ENCODE measurements at places on chromosomes 6 and 20. TPM values are rescaled to one million over a fixed set of nuclear protein-coding genes. Genes with fewer than 3 reads are reported as not detected.

DNA sequence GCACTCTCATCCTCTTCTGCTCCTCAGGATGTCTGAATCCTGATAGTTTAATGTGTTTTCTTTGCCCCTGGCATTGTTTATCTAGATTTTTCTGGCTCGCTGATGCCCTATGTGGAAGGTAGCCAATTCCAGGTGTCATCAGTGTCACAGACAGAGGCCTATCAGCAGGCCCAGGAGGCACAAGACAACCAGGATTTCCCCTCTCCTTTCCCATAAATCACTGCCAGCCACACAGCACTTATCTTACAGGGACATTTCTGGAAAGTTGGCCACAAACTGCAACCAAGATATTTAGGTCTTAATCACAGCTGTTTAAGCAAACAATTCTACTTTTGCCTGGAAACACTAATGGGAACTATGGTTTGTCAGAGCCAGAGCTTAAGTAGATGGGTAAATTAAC is 28.1 kb downstream of the ADGRF5 start:
- no peak for DNase-seq

DNA sequence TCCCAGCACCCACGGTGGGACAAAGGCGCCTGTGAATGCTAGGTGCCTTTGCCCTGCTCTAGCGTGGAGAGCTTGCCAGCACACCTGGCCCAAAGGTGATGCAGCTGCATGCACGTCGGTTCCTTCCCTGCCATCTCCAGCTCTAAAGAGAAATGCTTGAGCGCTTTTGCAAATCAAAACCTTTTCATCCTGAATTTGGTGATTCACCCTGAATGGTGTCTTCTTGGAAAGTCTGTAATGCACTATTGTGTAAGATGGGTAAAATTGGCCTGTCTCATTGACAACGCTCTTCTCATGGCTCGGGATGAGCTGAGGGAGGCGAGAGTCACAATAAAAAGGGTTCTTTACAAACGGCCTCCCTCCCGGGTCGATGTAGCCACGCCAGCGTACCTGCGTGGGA is 103.1 kb upstream of the ID4 start:
- no peak for DNase-seq

Gene TRDN
- polyA plus RNA-seq = 1.2 TPM

DNA sequence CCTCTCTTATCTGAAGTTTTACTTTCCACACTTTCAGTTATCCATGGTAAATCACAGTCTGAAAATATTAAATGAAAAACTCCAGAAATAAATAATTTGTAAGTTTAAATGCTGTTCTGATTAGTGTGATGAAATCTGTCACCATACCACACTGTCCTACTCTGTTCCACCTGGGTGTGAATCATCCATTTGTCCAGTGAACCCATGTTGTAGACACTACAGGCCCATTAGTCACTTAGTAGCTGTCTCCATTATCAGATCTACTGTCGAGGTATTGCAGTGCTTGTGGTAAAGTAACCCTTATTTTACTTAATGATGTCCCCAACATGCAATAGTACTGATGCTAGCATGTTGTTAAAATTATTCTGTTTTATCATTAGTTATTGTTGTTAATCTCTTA is 29.2 kb upstream of the MMS22L start:
- no peak for DNase-seq

GRCh38 chr6:52568320-52568719 is 8.5 kb downstream of the TRAM2 start:
- no peak for DNase-seq

GRCh38 chr20:4512891-4513550 is 208.7 kb upstream of the PRND start:
- DNase-seq = no peak

GRCh38 chr6:110864824-110865223 is 9.8 kb upstream of the AMD1 start:
- DNase-seq = no peak

Gene ETV7
- polyA plus RNA-seq = 2.4 TPM

Gene RFX6
- polyA plus RNA-seq = not detected

Gene CASS4
- not detected for polyA plus RNA-seq

Gene CD24
- polyA plus RNA-seq = 1,771 TPM

Gene LRRC1
- polyA plus RNA-seq = 7.1 TPM

DNA sequence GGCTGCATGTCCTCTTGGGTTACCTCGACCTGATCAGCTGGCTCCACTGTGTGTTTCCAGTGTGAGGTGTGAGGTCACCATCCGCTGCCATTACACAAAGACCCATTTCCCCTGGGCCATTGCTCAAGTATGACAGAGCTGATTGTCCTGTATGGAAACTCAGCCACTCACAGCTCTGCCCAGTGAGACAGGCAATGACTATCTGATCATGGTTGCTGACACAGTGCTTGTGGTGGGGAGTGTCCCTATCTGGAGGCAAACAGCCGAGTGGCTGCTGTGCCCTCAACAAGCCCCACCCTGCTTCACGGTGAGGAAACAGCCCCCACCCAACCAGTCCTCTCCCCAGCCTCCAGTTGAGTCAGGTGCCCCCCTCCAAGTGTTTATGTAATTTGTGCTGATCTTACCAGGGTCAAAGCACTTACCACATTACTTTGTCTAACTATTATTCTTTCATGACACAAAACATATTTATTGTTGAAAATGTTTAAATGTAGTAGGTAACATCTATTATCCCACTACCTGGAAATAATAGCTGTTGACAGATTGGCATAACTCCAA is 11.7 kb upstream of the MAPK13 start:
- DNase-seq = no peak

GRCh38 chr6:40307712-40308111 is 279.5 kb downstream of the LRFN2 start:
- no peak for DNase-seq

Gene PRSS16
- polyA plus RNA-seq = 38.9 TPM

DNA sequence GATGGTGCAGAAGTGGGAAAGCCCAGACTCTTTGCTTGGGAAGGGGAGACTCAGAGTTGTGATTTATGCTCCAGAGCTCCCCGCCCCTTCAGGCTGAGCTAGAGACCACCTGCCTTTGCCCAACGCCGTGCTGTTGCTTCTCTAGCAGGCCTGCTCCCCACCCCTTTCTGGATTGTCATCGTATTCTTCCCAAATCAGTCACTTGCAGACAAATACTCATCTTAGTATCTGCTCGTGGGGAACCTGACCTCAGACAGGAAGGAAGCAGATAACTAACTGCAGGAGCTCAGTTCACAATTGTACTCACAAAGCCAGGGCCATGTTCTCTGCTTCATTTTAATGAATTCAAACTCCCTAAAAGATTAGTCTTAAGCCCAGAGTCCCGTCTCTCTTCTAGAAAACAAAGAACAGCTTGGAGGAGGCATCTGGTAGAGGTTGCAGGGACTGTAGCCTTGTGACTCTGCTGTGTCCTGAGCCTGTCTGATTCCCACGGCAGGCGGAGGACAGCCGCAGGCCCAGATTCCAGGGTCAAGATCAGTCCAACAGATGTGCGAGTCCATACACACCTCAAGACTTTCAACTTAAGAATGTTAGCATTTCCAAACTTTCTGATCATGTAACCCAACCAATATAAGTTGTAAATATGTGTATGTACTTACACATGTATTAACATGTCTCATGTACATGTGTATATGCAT is 57.2 kb upstream of the GGTLC1 start:
- no peak for DNase-seq

GRCh38 chr20:11395581-11395980 is 522.1 kb upstream of the BTBD3 start:
- no peak for DNase-seq
